Heart left ventricle (tissue), 16 donors: ENCODE measurements at places on chromosomes 16 and 17.

GRCh38 chr17:69457603-69458002 is 43.1 kb downstream of the MAP2K6 start:
- DNase-seq: no peak

DNA sequence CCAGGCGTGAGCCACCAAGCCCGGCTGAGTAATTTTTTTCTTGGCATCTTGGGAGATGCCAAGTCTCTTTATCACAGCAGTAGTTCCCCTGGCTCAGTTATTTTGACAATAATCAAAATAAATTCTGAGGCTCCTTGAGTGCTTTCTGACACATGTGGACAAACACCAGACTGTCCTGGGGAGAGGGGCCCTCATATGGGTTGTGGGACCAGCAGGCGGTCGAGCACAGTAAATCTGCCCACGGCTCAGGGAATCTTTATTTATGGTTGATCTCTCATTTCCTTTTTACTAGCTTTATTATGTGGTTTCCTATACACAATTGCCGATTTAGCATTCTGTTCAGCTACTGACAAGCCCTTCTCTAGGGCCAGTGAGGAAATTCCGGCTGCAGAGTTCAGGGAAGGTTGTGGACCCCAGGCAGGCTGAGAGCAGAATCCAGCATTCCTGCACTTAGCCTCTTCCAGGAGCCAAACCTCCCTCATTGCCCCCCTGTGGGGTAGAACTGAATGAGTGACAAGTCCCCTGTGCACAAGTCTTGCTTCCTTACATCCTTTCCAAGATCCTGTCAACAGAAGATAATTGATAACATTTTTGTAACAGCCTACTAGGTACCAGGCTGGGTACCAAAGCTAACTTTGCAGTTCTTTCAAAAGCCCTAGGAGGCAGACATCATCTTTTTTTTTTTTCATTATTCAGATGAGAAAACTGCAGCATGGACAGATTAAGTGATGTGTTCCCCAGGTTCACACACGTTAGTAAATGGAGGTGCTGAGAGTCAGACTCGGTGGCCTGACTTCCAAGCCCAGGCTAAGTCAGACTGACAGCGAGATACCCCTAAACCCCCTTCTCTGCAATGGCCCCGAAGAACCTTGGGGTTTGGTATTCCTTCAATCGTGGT is 40.2 kb downstream of the HS3ST3B1 start:
- no peak for DNase-seq

DNA sequence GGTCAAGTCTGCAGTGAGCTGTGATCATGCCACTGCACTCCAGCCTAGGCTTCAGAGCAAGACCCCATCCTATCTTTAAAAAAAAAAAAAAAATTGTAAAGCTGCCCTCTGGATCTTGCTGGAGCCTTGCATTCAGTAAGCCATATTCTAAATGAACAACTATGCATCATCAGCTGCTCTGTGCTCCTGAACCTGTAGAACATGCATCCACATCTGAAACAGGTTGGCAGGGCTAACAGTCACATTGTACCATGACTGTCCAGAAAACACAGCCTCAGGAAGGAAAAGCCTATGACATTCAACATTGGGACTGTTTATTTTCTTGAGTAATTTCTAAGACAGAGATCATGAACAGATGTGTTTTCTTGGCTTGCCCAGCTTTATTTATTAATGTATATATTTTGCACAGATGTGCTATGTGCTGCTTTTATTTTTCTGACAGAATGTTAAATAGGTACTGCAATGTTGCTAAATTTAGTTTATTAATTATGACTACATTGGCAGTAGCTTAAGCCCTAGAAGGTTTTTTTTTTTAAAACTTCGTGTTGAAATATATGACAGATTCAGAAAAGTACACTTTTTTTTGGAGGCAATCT is 19.8 kb downstream of the ACSF2 start:
- DNase-seq: no peak

- DNase-seq: no peak
These were observed 4.8 kb upstream of the SHISA9 start for GRCh38 chr16:12896562-12896961.

- no peak for DNase-seq
These were observed 9.0 kb downstream of the MAP2K6 start for GRCh38 chr17:69423450-69423849.

DNA sequence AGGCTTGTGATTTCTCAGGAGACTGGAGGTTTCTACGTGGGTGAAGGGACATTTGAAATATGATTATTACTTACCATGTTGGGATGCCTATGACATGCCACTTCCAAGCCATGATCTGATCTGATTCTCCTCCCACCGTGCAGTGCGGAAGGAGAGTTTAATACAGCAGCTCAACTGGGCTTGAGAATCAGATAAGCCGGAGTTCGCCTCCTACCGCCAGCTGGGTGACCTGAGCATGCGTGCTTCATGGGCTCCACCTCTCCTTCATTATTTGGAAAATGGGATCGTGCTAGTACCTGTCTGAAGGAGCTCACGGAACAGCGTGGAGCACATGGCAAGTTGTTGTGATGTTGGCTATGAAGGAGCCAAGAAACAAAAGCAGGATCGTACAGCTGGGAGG is 12.4 kb upstream of the TIMP2 start:
- no peak for DNase-seq

GRCh38 chr16:62970851-62971250 is 934.6 kb upstream of the CDH8 start:
- DNase-seq: no peak

- DNase-seq: no peak
These were observed 30.2 kb downstream of the CACNG5 start for GRCh38 chr17:66865151-66865550.

DNA sequence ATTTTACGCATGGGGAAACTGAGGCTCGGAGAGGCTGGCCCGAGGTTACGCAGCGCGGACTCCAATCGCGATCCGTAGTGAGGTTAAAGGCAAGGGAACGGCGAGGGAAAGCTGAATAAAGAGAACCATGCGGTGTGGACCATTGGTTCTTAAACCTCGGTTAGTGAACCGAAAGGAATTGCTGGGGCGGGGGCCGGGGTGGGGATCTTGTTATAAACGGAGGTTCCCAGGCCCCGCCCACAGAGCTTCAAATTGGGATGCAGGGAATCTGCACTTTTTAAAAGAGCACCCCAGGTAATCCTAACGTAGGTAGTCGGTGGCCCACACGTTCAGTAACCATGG is 524 bp downstream of the IQCK start:
- no peak for DNase-seq

GRCh38 chr16:78307824-78308528 is 208.5 kb downstream of the WWOX start:
- DNase-seq: no peak

- DNase-seq: no peak
These were observed 39.3 kb downstream of the CIBAR2 start for GRCh38 chr16:85072947-85073346.

- DNase-seq: no peak
These were observed 4.5 kb downstream of the CDH5 start for GRCh38 chr16:66370786-66371684.

DNA sequence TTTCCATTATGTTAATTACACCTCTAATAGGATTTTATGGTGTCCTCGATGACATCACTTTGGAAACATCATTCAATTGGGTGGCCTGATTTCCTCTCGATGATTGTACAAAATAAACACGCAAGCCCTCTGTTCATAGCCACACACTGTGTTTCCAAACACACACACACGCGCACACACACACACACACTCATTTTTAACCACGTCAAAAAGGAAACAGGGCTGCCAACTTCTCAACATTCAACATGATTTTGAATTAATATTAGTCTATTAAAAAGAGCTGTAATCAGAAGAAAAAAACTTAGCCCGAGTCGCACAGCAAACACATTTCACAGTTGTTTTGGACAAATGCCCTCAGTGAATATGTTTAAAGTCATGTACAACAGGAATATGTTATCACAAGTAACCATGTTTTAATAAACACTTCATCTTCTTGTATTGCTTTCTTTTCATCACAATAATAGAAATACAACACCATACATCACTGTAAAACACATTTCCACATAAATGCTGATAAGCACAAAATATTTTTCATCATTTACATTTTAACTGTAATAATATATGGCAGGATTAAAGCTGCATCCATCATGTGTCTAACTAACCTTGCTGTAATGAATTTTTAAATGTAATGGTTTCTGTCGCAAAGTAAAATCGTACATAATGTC is 219.1 kb upstream of the IRX3 start:
- DNase-seq: no peak

- DNase-seq: no peak
These were observed 270.1 kb downstream of the SOX9 start for GRCh38 chr17:72390675-72391508.

- DNase-seq: no peak
These were observed 214.0 kb downstream of the NTN1 start for GRCh38 chr17:9235346-9235745.

DNA sequence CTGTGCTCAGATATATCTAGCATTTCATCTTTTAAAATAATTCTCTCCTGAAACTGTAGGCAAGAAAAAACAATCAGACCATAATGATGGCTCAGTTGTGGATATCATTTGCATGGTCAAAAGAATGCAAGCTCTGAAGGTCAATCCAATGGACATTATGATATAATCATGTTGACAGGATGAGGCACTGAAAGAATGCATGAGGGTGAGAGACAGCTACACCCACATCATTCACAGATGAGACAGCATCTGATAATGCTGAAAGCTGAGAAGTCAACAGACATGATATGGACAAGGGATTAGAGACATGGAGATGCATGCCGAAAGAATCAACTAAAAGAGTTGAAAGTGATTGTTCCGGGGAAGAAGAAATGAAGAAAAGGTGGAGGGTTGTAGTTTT is 346.4 kb upstream of the CDH5 start:
- DNase-seq: no peak

DNA sequence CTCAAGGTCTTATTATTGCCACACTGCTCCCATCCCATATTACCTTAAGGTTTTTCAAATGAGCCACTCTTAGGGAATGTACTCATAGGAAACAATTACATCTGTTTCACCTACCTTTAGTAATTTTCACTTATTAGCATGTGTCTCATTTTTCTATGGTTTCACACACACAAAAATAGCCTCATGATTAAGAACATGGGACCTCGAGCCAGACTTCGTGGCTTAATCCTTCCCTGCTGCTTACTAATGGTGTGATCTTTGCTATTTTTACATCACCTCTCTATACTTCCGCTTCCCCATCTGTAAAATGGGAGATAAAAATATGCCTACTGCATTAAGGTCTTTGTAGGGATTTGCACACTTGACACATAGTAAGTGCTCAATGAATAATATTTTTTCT is 38.5 kb downstream of the OTOA start:
- no peak for DNase-seq

GRCh38 chr17:64662774-64663367 is 764 bp upstream of the SMURF2 start:
- no peak for DNase-seq

DNA sequence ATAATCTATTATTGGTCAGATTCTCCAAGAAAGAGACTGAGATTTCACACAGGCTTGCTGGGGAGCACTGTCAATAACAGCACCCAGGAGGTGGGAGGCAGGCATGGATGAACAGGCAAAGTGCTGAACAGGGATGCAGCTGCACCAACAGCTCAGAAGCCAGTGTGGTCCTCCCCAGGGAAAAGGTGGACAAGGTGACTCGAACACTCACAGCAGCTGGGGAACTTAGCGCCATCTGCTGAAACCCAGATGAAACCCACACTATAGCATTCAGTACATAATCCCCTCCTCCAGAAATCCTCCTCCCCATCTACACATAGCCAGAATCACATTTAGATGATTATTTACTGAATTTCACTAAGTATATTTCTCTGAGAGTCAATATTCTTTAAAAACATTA is 255.2 kb upstream of the WSB1 start:
- DNase-seq: no peak

DNA sequence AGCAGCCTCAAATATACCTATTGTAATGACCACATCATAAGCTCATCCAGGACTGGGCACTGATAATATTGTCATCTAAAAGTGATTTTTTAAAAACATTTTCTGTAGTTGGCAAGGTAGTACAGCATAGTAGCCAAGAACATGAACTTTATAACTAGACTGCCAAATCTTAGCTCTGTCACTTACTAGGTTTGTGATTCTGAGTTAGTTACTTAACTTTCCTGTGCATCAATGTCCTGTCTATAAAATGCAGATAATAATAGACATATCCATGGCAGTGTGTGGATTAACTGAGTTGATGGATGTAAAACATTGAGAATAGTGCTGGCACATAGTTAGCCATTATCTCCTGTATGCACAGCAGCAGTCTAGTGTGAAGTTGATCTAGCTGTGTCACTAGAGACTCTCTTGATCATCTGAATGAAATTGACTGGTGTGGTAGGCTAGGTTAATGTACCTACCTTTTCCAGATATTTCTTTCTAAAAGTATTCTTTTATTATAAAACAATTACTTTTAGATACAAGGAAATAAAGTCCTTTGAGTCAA is 101.5 kb downstream of the STXBP4 start:
- no peak for DNase-seq
